ENCODE measurements at places on chromosomes 1 and 21.

DNA sequence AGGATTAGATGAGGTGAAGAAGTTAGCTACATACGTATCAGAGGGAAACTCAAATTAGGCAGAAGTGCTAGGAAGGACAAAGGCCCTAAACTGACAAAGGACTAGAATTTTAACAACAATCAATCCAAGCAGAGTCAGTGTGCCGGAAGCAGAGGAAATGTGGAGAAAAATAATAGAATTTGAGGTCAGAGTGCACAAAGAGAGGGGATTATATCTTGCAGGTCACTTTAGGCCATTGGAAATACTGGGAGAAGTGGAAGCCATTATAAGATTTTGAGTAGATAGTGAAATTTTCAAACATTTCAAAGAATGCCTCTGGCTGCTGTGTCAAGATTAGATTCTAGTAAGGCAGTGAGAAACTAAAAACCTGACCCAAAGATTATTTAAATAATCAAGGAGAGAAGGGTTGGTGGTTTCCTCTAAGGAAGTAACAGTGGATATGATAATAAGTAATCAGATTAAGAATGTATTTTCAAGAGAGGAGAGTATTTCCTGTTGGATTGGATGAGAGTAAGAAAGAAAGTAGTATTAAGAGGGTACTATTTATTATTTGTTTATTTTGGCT lies 889.2 kb upstream of the NCAM2 start:
- DNase-seq, result no peak

DNA sequence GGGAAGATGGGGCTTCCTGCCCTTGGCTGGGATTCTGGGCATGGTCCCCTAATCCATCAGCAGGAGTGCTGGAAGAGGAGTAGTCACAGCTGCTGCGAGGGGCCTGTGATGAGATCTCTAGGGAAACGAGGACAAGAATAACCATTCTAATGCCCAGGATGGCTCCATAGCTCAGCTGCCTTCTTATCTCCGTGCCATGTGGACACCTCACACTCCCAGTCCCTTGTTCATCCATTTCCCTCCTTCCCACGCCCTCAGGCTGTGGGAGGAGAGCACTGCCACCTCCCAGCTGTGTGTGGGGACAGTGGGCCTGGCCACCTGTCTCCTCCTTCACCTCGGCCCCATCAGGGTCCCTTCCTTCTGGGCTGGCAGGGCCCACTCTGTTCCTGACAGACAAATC lies 16.1 kb upstream of the ETV3 start:
- no peak for DNase-seq

GRCh38 chr1:220888417-220888986 lies 9.3 kb downstream of the HLX start:
- no peak for DNase-seq

DNA sequence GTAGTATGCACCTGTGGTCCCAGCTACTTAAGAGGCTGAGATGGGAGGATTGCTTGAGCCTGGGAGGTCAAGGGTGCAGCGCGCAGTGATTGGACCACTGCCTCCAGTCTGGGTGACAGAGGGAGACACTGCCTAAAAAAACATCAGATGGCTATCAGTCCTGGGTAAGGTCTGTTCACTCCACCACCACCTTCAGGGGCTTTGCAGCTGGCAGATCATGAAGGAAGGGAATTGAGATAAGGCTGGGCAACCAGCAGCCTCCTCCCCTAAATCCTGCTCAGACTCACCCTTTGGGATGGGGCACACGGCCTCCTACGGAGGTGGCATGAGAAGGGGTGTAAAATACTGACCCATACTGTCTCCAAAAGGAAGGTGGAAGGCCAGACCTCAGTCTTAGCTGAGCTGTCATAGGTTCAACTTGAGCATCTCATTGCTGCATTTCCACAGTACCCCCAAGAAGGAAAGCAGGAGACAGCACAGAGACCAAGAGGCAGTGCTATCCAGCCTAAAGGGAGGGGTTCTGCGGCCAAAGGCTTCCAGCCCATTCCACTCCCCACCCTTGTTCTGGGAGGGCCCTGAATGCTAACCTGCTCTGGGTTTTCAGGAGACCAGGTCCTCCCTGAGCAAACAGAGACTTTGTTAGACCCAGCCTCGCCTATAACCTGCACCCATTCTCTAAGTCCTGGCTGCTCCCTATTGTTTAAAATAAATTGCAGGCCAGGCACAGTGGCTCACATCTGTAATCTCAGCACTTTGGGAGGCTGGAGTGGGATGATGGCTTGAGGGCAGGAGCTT lies 13.7 kb downstream of the SLC45A3 start:
- DNase-seq, result no peak

GRCh38 chr21:44755227-44755626 lies 43.9 kb upstream of the TSPEAR start:
- DNase-seq, result no peak

All from AG09309 (cell line).